NCI-H1048 (cell line): ENCODE measurements at places on chromosomes 11 and 22.

DNA sequence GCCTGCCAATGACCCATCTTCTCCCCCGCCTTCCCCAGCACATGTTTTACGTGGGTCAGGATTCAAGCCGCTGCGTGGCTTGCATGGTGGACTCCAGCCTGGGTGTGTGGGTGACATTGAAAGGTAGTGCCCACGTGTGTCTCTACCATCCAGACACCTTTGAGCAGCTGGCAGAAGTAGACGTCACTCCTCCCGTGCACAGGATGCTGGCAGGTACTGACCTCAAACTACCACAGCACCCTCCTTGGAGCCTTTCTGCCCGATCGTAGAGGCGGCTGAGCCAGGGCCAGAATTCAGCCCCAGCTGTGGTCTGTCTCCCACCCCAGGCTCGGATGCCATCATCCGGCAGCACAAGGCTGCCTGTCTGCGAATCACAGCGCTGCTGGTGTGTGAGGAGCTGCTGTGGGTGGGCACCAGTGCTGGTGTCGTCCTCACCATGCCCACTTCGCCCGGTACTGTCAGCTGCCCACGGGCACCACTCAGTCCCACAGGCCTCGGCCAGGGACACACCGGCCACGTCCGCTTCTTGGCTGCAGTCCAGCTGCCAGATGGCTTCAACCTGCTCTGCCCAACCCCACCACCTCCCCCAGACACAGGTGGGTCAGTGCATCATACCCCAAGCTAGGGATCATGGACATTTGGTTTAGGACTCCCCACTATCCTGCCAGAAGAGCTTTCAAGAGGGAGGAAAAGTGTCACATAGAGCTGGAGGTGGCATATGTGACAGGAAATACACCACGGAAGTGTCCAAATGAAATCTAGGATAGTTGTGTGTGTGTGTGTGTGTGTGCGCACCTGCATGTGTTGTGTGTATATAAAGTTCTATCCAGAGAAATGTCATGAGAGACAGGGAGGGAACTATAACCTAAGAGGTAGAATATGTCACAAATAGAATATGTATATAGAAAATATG is 10.6 kb upstream of the RELT start:
- DNase-seq = no peak

- DNase-seq = no peak
These were observed 144.3 kb upstream of the ANO3 start for GRCh38 chr11:26187639-26188038.

DNA sequence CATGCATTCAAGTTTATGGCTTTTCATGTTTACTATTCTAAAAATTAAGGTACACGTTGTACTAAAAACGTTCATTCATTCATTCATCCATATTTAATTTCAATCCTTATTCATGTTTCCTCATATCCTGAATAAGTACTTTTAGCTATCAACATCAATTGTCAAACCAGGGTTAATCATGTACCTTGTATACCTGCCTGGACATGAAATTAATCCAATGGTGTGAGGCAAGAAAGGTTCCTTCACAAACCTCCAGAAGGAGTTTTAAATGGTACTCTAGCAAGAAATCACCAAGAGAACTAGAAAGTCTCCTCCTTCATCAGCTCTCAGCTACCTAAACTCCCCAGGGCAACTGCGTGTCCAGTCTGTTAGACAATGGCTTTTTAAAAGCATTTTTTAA is 33.4 kb downstream of the TMEM123 start:
- no peak for DNase-seq

- no peak for DNase-seq
These were observed 168.5 kb downstream of the ARHGAP42 start for GRCh38 chr11:100855466-100856067.

DNA sequence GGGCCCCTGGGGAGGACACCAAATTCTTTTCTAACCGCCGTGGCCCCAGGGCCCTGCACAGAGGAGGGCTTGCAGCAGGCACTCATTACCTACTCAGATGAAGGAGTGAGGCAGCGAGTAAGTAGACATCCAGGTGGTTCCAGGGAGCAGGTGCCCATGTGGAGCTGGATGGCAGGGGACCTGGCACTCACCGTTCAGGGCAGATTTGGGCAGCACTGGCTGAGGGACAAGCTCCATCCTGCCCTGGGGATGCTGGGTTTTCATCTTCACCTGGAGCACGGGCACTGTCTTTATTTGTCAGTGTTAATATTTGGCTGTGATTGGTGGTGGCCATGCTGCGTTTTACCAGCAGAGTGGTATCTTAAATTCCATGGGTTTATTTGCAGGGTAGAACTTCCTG is 1182.7 kb downstream of the BRD1 start:
- DNase-seq = no peak

GRCh38 chr11:69909561-69910518 is 90.6 kb upstream of the FGF3 start:
- DNase-seq = no peak

DNA sequence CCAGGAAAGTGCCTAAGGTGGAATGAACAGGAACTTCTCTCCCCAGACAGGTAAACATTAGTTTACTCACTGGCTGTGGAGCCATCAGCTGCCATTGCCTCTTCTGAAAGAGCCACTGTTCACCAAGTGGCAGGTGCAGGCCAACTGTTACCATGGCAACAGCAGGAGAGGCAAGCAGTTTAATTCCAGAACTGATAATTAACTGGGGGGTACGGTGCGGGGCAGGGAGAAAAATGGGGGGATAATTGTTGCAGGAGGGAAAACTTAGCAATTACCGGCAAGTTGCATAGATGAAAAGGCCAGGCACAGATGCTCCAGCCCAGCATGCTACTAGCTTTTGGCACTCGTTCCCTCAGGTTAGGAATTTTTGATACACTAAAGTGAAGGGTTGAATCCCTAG is 85.1 kb downstream of the TRIM44 start:
- DNase-seq = no peak

DNA sequence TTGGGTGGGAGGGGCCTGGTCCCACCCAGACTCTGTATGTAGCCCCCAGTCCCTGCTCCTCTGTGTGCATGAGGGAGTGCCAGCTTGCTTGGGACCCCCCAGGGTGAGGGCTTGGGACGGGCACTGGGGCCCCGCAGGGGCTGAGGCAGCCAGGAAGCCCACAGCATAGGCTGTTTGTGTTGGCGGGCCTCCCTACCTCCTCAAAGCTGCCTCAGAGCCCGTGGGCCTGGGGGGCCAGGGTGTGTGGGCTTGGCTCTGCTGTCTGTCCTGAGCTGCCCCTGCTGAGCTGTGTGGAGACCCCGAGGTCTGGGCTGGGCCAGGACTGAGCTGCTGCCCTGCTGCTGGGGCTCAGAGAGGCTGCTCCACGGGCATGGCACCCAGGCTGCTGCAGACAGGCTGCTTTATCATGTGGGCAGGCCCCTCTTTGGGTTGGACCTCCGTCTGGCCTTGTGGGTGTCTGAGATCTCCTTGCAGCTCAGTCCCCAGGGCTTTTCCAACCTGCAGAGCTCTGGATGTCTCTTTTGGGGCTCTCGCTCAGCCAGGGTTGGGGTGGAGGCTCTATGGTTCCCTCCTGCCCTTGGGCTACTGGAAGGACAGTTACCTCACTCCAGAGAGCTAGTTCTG is 3.3 kb downstream of the TSPAN4 start:
- DNase-seq = no peak

DNA sequence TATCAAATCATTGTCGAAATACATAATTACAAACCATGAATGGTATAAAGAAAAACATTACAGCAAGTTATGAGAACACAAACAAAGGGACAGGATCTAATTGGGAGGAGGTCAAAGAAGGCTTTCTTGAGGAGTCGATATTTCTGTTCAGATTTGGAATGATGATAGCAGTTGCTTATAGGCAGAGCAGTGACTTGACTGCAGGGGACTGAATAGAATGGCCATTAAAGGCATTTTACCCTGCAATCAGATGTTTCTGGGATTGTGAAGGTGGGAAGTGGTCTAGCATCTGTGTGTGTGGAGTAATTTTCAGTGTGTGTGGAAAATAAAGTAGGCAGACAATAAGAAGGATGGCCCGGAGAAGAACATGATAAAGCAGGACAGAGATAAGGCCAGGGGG is 41.0 kb downstream of the BLID start:
- DNase-seq = no peak

DNA sequence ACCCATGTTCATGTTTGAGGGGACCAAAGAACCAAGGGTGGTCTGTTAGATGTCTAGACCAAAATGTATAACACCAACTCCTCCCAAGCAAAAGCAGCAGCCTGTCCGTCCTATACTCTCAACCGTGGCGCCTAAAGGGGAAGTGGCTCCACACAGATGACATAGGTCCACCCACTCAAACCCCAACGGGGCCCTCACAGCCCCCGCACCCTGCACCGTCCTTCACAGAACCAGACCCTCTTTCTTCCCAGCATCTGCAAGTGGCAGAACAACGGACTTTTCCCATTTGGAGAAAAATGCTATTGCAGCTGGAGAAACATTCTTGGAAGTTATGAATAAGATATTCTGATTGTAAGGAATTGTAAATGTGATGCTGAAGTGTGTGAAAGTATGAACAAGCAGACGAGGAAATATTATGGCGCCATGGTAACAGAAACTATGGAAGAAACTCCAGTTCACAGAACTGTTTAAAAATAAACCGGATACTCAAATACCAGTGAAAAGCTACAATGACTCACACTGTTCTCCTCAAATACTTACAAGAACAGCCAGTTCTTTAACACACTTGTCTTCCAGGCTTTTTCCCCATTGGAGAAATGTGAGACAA is 76.5 kb upstream of the ARFGAP3 start:
- DNase-seq = no peak

DNA sequence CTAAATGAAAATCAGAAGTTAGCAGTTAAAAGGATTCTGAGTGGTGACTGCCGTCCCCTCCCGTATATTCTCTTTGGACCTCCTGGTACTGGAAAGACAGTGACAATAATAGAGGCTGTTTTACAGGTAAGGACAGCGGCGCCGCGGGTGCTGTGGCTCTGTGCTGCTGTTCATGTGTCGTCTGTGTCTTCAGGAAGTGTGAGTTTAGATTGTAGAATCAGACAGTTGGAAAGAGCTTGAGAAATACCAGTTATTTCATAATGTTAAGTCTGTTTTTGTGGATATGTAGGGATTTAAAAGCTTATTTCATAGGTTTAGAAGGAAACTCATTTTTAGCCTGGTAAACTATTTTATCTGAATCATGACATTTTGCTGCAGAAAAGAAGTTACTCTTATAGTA is 27.4 kb upstream of the PANX2 start:
- no peak for DNase-seq

DNA sequence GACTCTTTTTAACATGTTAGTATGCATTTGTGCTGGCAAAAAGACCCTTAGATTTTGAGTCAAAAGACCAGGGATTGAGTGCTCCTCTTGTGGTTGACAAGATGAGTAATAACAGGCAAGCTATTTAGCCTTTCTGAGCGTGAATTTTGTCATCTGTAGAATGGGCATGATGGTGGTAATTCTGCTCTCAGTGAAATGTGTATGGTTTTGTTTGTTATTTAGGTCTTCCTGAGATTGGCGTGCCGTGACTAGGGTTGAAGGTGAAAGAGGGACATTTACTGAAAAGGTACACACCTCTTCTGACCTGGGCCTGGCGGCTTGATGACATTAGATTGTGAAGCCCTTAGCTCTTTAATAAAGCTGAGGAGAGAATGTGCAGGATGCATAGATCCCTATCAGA is 8.4 kb upstream of the CEP295 start:
- DNase-seq = no peak

GRCh38 chr11:12144330-12145174 is 34.2 kb downstream of the MICAL2 start:
- DNase-seq = no peak

- no peak for DNase-seq
These were observed 18.2 kb downstream of the P2RY2 start for GRCh38 chr11:73236205-73236765.

DNA sequence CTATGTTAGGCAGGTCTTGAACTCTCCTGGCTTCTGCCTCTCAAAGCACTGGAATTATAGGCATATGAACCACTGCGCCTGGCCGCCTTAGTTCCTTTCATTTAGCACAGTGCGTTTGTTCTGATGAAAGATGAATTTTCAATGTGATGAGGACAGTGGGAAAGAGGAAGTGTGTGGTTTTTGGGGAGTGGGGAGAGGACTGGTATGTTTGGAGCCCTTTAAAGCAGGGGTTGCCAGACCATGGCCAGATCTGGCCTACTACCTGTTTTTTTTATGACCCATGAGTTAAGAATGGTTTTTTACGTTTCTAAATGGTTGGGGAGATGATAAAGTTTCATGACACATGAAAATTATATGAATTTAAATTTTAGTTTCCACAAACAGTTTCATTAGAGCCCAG is 12.5 kb downstream of the ATXN10 start:
- DNase-seq = no peak

GRCh38 chr22:28171115-28171514 is 252.1 kb upstream of the PITPNB start:
- no peak for DNase-seq

GRCh38 chr11:112931703-112932102 is 29.5 kb upstream of the NCAM1 start:
- no peak for DNase-seq

DNA sequence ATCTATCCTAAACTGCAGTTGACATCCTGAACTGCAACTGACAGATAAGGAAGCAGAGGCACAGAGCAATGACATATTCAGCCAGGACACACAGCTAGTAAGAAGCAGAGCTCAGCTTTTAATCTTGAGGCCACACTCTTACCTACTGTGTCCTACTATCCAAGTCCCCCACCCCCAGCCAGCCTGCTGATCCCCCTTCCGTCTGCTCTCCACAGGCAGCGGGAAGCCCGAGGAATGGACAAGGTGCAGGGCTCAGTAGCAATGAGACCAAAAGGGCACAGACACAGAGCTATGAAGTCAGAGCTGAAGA is 4.3 kb downstream of the POLR3H start:
- DNase-seq = no peak

DNA sequence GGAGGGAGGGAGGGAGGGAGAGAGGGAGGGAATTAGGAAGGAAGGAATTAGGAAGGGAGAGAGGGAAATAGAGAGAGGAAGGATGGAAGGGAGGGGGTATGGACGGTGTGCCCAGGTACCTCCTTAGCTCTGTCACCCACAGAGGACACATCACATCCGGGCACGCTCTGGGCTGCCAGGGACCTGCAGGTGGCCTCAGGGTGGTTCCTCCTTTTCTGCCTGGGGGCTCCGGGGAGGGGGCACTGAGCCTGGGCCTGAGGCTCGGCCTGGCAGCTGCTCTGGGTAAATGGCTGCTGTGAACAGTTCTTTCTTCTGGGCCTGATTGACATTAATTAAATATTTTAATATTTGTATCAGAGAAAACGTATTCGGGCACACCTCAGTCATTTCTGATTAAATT is 733.5 kb downstream of the BRD1 start:
- no peak for DNase-seq

GRCh38 chr22:42608823-42609361 is 5.8 kb downstream of the POLDIP3 start:
- DNase-seq = no peak

GRCh38 chr22:39313258-39314001 is 6.0 kb downstream of the RPL3 start:
- no peak for DNase-seq

- DNase-seq = no peak
These were observed 80.1 kb downstream of the PACS1 start for GRCh38 chr11:66150140-66150539.

GRCh38 chr11:45279645-45280044 is 6.5 kb downstream of the SYT13 start:
- no peak for DNase-seq
